ENCODE measurements at places on chromosomes 13 and 19.

GRCh38 chr19:19966862-19967261 lies 66.1 kb downstream of the ZNF93 start:
- no peak for DNase-seq

GRCh38 chr13:39815345-39816111 lies 160.1 kb downstream of the COG6 start:
- no peak for DNase-seq

DNA sequence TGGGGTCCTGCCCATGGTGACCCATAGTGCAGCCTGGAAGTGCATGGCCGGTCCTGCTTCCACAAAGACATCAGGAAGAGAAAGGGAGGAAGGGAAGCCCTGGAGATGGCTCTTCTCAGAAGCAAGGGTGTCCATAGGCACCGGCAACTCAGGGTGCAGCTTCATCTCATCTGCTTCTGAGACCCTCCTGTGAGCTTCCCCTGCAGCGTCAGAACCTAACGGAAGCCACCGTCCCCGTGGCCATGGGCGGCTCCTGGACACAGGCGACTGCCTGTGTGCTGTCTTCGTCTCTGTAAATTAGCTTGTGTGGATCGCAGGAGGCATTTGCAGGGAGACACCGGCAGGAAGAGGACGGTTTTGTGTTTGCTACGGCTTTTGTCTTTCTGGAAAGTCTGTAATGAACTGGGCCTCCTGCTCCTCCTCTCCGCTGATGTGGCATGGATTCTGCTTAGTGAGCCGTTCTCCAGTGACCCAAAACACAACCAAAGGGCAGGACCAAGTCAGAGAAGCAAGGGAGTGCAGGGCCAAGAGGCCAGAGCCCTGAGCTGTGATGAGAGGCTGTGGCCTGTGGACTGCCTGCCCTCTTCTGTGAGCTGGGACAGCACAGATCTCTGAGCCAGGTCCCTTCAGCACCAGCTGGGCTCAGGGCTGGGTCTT lies 2.5 kb downstream of the ATP4B start:
- no peak for DNase-seq

DNA sequence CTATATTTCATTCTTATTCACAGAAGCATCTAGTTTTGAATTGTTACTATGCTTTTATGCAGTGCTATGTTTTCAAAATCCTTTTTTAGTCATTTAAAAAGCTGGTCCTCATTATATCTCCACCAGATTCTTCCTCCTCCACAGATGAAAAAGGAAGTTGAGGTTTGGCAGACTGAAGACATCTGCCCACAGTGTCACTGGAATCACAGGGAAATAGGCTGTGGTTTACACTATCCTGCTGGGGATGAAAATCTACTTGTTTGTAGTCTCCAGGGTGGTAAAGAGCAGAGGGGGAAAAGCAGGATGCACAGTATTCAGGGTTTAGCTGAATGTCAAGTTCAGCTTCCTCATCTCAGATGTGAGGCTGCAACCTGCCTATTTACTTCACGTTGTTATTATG lies 351.2 kb downstream of the DNAJC15 start:
- no peak for DNase-seq

DNA sequence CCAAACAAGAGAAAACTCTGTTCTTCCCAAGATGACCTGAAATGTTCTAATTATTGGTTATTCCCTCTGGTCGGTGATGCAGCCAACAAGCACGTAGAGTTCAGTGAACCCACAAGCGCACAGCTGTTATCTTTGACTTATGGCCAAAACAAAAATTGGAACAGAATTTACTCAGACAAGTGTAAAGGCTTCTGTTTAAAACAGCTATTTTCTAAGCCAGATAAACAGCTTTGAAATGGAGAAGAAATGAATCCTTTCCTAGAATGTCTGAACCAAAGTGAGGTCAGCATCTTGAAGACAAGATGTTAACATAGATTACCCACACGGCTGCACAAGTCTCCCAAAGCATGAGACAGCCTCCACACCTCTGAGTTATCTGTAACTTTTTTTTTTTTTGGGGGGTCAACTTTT lies 669.2 kb downstream of the DIAPH3 start:
- DNase-seq: no peak

- DNase-seq: no peak
These were observed 27.5 kb downstream of the VRK3 start for GRCh38 chr19:49997709-49998108.

DNA sequence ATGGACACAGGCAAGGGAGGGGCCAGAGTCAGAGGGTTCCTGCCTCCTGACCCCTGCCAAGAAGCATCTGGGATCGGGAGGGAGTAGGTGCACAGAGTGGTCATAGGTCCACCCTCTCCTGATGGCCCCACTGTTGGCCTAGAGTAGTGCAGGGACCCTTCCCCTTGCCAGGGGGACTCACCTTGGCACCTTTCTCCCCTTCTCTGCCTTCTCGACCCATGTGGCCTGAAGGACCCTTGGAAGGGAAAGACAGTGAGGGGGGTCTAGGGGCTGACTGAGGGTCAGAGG lies 33.3 kb upstream of the OLFM2 start:
- no peak for DNase-seq

GRCh38 chr19:15260939-15261338 lies 28.7 kb upstream of the EPHX3 start:
- no peak for DNase-seq

DNA sequence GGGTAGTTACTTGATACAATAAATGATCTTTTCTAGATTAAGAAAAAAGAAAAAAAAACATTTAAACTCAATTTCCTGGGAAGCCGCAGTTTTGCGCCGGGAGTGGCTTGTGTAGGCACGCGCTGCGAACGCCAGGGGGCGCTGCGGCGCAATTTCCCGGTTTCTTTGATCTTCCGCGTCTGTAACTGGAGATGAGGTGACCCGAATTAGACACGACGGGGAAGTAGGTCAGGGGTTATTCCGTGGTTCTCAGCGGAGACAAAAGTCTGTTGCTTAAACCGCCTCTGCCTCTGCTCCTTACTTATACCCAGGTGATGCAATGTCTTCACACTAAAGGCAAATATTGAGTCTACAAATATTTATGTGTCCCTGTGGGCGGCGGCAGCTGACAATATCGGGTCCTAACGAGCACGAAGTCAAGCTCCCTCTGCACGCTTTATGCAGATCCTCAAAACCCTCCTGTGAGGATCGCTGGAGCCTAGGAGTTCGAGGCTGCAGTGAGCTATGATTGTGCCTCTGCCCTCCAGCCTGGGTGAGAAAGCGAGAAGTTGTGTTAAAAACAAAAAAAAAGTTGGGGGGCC lies 15.2 kb downstream of the STXBP2 start:
- no peak for DNase-seq

GRCh38 chr13:102235689-102236088 lies 166.2 kb downstream of the FGF14 start:
- no peak for DNase-seq

DNA sequence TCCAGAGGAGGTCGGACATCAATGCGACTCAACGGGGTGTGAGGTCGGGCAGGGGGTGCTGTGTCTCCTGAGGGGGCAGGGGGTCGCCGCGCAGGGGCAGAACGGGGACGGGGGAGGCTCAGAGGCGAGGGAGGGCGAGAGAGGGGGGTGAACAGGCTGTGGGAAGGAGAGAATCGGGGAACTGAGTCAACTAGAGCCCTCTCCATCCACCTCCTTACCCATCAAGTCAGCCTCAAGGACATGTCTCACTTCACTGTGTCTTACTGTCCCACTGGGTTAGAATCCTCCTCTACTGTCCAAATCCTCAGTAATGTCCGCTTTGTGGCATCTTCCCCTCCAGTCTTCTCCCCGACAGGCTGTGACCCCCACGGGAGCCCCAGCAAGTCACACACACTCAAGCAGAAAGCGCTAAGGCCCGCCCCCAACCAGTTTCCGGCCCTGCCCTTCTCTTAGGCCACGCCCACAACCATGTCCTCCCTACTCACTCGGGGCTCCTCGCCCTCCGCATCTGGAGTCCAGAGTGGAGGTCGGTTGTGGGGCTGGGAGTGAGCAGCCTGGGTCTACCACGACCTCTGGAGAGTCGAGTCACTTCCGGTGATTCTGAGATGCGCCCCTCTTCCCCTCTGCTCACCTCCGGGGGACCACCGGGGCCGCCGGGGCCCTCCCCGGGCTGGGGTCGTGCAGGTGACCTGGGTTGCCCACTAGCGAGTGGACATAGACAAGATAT lies 9.3 kb downstream of the PLEKHA4 start:
- no peak for DNase-seq

DNA sequence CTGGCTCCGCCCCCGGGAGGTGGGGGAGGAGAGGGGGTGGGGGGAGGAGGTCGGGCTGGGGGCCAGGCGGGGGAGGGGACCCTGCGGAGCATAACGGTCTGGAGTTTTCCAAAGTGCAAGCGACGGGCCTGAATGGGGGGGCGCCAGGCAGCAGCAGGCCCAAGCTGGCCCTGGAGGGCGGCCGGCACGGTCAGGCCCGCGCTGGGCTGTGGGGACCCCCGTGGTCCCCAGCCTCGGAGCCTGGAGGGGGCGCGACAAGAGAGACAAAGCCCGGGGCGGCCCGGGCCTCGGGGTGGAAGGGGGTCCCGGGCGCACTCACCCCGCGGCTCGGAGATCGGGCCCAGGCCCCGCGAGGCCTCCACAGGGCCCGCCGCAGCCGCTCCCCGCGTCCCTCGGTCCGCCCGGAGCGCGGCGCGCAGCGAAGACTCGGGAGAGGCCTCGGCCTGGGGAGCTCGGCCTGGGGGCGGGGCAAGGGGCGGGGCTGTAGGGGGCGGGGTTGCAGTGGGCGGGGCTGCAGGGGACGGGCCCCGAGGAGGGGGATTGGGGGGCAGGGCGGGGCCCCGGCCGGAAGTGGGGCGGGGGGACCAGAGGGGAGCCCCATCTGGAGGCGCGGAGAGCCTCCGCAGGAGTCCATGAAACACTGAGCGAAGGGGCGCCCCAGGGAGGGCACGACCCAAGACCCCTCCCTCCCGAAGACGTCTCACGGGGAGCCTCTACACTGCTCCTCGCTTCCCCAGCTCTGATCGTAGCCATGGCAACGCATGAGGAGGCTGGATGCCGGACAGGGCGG lies 47.6 kb downstream of the PTPRS start:
- peak; percentile 80 for DNase-seq

DNA sequence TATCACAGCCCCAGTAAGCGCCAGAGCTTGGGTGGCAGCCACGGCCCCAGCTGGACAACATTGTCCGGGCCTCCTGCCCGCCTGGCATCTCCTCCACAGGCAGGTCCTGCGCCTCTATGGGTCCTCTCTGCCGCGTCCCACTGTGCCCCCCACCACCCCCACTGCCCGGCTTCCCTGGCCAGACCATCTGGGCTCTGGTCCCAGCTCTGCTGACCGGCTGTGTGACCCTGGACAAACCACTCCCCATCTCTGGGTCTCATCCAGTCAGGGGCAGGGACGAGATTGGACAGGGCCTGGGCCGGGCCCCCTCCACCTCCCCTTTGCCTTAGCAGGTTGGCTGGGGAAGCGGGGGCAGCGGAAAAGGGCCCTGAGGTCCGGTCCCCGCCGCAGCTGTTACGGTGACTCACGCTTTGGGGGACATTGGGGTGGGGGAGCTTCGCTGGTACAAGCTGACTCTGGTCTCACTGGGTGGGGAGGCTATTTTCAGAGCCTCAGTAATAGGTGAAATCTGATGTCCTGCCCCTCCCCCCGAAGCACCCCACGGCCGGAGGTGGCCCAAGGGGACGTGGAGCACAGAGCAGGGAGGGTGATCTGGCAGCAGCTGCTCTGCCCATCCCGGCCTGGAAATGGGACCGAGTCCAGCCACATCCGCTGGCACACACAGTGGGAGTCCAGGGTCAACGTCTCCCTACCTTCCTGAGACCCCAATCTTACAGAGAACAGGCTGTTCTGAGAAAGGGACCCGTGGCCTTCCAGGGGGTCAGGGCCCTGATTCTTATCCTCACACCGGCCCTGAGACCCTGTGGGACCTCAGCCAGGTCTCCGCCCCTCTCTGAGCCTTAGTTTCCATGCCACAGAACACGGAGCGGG lies 9.1 kb downstream of the NFIC start:
- DNase-seq: peak; percentile 78

GRCh38 chr19:57141699-57142098 lies 3.3 kb downstream of the ZIM3 start:
- no peak for DNase-seq

- DNase-seq: no peak
These were observed 117.0 kb downstream of the KCNRG start for GRCh38 chr13:50131920-50132903.

DNA sequence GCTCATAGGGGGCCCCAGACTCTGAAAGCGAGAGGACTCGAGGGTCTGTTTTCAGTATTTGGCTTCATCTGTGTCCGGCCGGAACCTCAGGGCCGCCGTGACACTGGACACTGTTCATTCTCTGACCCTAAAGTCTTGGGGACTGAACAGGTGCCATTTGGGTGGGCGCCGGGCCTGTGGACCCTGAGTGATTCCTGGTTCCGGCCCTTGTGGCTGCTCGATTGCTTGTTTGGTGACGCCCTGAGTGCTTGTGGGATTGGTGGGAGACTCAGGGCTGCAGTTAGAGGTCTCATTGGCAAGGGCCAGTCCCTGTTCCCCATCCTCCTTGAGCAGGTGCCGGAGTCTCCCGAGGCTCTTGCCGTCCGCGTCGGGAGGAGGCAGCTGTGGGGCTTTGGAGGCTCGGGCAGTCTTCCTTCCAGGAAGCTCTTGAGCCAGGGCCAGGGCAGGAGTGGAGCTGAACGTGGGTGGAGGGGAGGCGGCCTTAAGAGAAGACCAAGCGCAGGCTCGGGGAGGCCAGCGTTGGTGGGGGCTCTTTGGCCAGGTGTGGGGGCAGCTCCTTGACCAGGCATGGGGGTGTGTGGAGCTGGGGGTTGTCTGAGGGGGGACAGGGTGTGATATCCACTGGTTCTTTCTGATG lies 4.7 kb downstream of the PTBP1 start:
- DNase-seq: no peak

GRCh38 chr19:28497137-28497536 lies 715.8 kb downstream of the UQCRFS1 start:
- DNase-seq: no peak

DNA sequence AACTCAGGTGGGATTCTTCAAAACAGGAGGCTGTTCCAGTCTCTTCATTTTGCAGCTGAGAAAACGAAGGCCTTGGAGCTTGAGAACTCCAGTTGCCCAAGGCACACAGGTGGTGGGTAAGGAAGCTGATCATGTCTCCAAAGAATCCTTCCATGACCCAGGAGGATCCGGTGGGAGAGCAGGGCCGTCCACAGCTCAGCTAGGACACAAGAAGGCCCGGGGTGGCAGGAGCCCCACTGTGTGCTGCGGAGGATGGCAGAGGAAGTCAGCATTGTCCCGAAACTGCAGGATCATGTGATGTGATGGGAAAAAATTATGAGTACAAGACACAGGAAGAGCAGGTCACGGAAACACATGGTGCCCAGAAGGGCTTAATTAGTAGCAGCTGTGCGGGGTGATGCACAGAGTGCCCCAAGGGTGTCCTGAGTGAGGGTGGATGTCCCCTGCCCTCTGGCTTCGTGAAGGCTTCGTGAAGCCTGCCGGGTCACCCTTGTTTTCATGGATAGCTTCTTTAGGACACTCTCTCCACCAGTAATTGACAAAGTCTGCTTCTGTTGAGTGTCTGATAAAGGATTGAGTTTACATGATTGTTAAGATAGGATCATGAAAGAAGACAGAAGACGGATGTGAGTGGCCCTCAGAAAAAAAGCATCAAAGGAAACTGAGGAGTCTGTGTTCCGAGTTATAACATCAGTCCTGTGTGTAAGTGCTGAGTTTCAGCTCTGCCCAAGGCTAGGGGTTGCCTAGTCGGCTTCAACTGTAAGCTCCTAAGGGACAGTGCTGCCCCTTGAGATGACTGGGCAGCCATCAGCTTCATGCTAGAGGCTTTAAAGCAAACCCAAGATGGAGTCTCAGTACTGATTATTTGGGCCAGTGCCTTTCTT lies 33.8 kb upstream of the SACS start:
- DNase-seq: no peak

GRCh38 chr13:39559847-39560246 lies 43.1 kb downstream of the LHFPL6 start:
- no peak for DNase-seq

GRCh38 chr19:47469363-47469700 lies 2.4 kb downstream of the SLC8A2 start:
- no peak for DNase-seq

All from ascending aorta (tissue), 2 donors.